NCI-H2029 treated with DMSO at 0.1 percent for 48 hours (cell line): ENCODE measurements at places on chromosomes 1 and 21.

- no peak for DNase-seq
These were observed 55.5 kb upstream of the ABCG1 start for GRCh38 chr21:42163511-42163863.

DNA sequence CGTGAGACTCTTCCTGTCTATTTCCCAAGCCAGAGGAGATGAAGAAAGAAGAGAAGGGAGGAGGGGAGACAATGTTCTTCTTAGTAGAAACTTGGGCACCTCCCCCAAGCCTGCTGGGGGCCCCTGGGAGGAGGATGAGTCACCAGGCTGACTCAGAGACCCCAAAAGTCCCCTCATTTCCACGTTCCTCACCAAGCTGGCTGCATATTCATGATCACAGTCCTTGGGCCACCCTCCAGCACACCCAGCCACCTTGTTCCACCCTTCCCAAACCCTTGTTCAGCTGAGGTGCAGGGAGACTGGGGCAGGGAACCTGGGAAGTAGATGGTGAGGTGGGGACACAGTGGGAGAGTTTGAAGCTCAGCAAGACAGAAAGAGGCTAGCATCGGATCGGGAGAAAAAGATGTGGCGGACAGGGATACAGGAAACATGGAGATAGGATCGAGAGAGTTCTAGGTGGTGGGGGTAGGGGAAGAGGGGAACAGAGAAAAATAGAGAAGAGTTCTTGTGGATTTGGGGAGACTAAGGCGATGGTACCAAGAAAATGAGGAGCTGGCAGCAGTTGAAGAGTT is 712 bp downstream of the RAB13 start:
- no peak for DNase-seq

DNA sequence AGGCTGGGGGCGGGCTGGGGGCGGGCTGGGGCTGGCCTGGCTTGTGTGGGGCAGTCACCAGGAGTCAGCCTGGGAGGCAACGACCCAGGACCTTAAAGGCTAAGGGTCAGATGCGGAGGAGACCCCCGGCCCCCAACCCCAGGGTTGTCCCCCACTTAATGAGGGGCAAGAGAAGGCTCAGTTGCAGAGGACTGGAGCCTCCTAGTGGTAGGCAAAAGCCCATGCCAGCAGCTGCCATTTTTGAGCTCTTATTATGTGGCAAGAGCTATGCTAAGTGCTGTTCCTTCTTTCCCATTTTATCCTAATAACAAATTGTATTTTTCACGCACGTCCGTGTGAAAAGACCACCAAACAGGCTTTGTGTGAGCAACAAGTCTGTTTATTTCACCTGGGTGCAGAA is 8.0 kb downstream of the KIAA1614 start:
- DNase-seq: no peak

DNA sequence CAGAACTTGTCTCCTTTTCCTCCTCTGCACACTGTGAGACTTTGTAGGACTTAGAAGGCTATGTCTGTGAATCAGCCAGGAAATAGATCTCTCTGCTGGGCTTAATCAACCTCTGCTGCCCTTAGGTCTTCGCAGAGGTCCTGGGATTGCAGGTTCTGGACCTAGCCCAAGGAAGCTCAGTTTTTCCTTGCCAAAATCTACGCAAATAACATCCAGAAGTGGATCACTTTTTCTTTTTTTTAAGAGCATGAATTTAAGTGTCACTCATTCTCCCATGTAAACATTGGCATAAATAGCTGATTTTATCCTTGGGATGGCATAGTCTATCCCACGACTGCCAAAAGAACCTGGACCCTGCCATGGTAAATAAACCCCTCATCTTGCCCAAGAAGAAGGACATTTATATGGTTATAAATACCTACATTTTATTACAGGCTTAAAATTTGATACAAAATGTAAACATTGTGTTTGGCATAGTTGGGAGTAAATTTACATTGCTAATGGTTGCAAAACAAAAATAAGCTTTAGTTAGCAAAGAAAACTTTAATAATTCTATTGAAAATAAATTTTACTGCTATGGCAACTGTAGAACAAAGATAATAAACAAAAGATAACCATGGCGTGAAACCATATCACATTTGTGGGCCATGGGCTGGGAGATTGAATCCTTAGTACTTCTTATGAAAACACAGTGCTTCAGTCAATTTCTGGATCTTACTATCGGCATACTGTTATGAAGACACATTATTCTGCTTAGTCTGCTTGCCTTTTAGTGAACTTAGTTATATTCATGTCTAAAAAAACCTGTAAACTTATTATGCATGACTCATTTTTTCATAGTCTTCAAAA is 24.5 kb upstream of the DISC1 start:
- DNase-seq: no peak

DNA sequence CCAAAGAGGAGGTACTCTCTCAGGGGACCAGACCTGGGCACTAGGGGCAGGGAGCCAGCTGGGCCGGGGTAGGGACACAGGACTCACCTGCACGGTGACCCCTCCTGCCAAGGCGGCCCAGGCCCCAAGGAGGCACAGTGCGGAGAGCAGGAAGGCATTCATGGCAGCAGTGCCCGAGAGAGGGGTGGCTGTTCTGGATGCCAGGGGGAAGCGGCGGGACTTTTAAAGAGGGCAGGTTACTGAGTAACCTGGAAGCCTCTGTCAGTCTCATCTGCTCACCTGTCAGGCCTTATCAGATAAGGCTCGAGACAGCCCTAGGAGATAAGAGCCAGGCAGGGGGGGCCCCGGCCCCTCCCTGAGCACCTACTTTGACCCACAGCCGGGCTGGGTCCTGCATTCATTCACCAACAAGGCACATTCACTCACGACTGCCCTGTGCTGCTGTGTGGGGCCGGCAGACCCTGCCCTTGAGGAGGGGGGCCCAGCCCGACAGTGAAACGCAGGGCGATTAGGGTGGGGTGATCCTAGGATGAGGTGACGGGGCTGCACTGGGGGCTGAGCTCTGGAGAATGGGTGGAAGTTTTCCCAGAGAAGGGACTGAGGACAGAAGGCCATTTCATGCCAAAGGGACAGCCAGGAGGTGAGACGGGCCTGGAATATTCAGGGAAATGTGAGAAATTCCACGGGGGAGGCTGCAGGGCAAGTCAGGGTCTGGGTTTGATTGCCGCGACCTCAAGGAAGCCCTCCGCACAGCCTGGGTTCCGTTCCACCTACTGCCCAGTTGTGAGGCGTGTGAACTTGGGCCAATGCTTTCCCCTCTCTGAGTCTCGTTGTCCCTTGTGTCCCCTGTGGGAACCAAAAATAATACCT is at the start of gene GUCA2A:
Gene GUCA2A, minus strand, starts transcription at position 195 of the 870 bp plus-strand sequence. Its CDS starts 33 bp downstream, at position 162.
- DNase-seq: no peak

DNA sequence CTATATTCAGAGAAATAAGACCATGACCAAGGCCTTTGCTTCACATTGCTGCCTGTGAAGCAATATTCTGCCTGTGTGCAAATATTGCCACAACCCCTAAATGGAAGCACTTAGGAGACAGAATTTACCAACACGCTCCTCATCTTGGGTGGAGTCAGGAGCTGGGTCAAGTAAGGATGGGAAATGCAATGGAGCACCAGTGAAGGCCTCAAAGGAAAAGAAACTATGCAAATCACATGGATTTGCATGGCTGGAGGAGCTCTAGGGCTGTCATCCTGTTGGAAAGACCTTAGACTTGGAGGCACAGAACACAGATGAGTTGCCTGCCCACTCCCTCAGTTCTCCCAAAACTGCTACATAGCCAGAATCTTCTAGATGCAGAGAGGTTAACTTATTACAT is 435.5 kb downstream of the SIPA1L2 start:
- no peak for DNase-seq

GRCh38 chr21:42925114-42925926 is at the start of gene ERVH48-1:
ERVH48-1 (minus strand) TSS chr21:42925630; CDS start chr21:42919006, 6,624 bp downstream.
- DNase-seq: no peak

DNA sequence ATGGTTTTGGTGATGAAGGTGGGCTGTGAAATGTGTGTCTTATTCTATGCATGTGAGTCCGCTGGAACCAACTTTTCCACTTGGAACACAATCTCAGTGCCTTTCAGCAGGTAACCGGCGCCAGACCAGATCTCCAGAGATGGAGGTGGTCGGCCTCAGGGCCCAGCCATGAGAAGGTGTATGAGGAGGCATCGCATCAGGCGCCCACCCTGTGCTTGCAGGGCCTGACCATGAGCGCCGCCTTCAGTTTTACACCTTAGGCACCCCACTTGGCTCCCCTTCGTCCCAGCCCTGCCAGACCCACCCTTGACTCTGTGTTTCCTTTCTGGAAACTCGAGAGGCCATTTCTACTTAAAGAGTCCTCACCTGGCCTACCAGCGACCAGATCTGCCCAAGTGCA is 48.6 kb upstream of the ATF3 start:
- DNase-seq: no peak

DNA sequence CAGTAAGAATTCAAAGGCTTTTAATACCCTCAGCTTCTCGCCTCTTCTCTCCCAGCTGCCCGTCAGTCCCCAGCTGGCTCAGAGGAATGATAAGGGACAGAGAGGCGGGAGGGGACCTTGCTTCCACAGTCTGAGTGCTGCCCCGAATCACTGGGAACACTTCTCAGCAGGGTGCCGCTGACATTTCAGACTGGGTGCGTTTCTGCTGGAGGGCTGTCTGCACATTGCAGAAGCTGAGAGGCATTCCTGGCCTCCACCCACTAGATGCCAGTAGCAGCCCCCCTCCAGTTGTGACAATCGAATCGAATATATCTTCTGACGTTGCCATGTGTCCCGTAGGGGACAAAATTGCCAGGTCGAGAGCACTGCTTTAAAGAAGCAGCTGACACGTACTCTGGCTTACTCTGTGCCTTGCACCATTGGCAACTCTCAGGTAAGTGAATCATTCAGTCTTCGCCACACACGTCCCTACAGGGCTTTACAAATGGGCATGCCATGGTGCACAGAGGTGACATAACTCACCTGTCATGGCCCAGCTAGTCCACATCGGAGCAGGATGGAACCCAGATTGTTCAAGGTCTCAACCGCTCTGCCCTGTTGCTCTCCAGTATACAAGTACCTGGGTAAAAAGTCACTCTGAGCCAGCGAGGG is 23.9 kb downstream of the CTNNBIP1 start:
- DNase-seq: no peak

DNA sequence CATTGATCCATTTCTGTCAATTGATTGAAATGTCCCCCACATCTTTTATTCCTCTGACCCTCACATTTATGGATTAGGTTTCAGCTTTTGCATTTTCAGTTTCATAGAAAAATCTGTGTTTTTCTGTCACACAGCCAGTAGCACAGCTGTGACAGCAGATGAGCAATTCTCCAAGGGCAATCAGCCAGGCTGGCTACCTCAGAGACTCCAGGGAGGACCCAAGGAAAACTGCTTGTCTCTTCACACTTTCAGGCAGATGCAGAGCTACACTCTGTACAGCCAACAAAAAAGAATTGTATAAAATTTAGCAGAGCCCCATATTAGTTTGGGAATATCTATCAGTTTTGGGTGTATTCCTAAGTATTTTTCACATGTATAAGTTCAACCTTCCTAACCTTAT is 257.2 kb downstream of the LRRC7 start:
- DNase-seq: no peak

DNA sequence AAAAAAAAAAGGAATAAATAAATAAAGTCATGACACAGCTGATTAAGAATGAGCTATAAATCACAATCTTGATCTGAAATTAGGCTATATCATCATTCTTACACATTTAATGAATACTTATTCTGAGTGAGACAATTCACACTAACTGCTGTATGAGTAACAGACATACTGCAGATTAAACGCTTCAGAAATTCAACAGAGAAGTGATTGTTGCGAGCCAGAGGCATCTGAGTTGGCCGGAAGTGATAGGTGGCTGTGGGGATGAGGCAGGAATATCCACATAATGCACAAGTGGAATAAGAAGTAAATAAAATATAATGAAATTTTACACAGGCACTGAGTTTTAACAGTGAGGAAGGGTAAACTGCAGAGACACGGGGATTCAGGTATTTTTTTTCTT is 142.4 kb downstream of the APP start:
- no peak for DNase-seq

DNA sequence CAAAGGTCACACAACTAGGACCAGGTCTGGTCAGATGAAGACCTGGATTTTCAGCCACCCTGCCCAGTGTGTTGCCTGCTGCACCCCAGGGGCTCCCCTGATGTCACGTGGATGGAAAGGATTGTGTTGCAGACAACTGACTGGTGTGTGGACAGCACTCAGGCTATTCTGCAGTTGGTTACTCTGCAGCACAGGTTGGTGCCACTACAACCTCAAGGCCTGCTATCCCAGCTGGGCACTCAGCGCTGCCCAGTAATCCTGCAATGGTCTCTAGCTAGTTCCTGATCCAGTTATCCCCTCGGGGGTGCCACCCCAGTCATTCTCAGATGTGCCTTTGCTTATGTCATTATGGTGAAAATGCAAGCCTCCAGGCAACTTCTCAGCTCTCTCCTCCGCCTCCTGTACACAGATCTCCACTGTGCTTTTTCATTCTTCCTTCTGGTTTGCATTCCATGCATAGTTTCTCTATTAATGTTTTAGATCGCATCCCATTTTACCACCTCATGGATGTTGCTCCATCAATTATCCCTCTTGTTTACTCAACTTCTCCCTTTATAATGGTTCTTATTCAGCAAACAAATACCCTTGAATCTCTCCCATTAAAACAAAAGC is 503.2 kb upstream of the CAMK1G start:
- DNase-seq: no peak

DNA sequence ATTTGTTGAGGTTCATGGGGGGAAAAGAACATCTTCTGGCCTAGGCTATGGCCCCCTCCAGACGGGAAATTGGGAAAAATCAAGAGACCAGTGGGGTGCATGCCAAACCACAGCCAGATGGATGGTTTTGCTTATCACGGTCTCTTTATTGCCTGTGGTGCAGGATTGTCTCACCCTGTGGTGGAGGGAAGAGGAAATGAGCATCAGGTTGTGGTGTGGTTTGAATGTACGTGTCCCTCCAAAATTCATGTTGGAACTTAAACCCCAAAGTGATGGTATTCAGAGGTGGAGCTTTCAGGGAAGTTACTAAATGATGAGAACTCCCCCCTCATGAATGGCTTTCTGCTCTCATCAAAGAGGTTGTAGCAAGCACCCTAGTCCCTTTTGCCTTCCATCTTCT is 525.7 kb downstream of the NPHP4 start:
- DNase-seq: no peak
